ENCODE measurements at places on chromosomes 1 and 21.

GRCh38 chr1:44514673-44515072 is 109.6 kb downstream of the RNF220 start:
- no peak for DNase-seq

- no peak for DNase-seq
These were observed 82.0 kb upstream of the PTGFR start for GRCh38 chr1:78408810-78409209.

DNA sequence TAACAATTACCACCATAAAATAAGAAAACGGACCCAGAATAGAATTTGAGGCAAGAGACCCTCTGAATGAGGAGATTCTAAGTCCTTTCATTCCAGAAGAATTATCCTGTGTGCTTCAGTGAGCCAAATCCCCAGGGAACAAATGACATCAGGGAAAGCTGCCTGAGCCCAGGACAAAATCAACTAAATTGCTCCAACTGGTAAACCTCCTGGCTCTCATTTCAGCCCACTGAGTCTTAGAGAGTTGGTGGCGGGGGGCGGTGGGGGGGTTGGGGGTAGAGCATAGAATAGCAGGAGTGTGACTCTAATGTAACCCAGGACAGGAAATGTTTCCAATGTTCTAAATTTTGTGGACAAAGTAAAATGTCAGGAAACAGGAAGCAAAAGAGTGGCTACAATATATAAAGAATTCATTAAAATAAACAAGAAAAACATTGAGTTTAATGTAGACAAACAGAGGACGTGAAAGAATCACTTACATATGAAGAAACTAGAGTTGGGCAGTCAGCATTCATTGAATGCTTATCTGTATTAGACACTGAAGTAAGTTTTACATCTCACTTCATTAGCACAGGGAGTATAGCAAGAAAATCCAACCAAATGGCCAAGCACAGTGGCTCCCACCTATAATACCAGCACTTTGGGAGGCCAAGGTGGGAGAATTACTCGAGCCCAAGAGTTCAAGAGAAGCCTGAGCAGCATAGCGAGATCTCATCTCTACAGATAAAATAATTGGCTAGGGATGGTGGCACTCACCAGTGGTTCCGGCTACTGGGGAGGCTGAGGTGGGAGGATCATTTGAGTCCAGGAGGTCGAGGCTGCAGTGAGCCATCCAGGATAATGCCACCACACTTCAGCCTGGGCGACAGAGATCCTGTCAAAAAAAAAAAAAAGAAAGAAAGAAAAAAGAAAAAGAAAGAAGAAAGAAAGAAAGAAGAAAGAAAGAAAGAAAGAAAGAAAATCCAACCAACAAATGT is 75.1 kb downstream of the DHRS3 start:
- DNase-seq: no peak

DNA sequence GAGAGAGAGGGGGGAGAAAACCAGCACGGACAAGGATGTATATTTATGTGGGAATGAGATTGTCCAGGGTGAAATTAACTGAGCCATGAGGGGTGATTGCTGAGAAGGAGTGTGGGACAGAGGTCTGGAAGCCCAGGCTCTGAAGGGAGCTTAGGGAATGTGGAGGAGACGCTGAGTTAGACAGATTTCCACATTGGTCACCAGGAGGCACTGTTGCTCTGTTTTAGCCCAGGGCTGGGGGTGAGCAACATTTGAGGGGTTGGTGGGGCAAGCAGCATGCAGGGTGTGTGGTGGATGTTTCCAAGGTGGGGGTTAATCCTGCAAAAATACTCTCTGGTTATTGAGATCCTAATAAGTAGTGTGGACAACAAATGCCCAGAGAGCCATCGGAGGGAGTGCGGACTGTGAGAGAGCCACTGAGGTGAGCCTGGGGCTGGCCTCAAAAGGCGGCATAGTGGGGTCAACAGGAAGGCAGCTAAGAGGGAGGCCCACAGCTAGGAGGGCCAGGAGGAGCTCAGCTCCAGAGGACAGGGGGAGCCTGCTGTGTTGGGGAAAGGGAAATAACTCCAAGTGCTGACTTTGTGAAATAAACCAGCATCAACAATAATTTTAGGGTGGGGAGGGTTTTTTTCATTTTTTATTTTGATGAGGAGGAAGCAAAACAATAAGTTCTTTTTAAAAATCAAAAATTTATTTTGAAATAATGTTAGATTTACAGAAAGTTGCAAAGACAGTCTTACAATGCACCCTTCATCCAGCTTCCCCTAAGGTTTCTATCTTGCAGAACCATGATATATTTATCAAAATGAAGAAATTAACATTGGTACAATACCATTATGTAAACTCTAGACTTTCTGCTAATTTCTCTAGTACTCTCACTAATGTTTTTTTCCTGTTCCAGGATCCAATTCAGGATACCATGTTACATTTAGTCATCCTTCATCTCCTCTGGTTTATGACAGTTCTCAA is 82.8 kb upstream of the CD34 start:
- no peak for DNase-seq

- DNase-seq: peak; percentile 59
These were observed 289.5 kb upstream of the SGIP1 start for GRCh38 chr1:66244429-66244828.

DNA sequence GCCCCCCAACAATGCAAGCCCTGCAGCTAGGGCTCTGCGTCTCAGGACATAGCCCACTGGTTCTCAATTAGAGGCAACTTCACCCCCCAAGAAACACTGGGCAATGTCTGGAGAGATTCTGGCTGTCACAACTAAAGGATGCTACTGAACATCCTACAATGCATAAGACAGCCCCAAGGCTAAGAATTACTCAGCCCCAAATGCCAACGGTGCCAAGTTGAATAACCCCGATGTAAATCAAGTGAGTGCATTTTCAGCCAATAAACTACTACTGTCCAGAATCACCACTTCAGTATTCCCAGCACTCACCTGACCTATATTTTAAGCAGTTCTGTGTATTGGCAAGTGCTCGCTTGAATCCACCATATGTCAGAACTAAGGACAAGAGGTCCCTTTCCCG is 6.9 kb downstream of the RIPK4 start:
- no peak for DNase-seq

GRCh38 chr1:42335050-42335808 is at the start of gene FOXJ3:
FOXJ3 (minus strand) TSS chr1:42335235; CDS start chr1:42311093, 24,142 bp downstream.
- DNase-seq: peak; percentile 83

GRCh38 chr1:160048335-160048734 is 16.5 kb upstream of the PIGM start:
- DNase-seq: no peak

- DNase-seq: no peak
These were observed 54.7 kb upstream of the ARTN start for GRCh38 chr1:43878854-43879253.

DNA sequence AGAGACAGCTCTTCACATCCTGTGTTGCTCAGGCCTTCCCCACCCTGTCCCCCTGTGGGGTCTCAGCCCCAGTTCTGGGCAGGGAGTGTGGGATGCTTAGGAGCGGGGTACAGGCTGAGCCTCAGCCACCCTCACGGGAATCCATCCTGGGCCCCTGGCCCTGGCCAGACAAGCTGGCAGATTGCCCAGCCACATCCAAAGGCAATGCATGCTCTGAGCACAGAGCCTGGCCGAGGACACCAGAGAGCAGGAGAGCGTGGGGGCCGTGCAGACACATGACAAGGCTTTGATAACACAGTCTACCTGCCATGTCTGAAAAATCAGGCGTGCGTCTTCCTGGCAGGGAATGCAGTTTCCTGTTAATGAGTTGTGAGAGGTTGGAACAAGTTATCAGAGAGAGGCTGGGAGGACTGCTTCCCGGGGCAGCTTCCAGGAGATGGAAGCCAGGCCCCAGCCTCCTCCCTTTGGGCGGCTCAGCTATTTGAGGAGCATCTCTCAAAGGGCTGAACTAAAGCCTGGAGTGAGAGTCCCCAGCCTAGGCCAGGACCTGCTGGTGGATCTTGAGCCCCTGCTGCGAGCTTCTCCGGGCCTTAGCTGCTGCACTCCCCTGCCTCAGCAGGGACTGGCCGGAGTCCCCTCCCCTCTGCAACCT is 72.2 kb upstream of the SELENON start:
- peak; percentile 63 for DNase-seq

DNA sequence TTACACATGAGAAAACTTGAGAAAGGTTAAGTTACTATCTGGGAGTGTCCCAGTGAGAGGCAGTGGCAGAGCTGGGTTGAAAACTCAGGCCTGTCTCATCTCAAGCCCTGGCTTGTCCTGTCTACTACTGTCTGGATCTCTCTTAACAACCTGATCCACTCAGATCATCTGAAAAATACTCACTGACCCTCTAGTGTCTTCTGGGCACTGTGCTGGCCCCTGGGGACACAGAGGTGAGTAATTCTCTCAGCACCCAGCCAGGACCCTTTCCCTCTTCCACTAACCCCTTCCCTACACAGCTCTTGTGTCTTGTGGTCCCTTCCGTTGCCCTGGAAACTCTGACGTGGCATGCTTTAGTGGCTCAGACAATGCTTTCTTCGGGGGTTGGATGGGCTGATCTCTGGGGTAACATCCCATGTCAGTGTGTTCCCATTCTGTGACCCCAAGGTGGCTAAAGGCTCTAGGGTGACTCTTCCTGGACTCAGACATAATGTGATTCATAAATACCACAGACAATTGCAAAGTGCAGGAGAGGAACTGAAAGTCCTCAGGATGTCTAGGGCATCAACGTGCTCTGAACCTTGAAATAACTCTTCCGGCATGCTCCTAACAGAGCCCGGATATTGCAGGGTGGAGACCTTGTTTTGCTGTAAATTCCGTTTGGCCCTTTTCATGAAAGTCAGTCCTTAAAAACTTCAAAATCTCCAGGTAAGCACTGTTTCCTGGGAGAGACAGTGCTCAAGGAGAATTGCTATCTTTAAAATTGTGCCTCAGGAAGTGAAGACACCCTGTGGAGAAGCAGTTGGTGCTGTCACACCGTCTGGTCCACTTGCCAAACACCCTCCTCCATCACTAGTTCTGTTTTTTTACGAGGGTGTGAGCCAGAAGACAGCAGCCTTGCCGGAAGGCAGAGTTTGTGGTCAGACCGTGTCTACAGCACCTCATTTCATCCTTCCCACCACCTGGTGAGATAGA is 4.0 kb downstream of the SHISAL2A start:
- DNase-seq: no peak

DNA sequence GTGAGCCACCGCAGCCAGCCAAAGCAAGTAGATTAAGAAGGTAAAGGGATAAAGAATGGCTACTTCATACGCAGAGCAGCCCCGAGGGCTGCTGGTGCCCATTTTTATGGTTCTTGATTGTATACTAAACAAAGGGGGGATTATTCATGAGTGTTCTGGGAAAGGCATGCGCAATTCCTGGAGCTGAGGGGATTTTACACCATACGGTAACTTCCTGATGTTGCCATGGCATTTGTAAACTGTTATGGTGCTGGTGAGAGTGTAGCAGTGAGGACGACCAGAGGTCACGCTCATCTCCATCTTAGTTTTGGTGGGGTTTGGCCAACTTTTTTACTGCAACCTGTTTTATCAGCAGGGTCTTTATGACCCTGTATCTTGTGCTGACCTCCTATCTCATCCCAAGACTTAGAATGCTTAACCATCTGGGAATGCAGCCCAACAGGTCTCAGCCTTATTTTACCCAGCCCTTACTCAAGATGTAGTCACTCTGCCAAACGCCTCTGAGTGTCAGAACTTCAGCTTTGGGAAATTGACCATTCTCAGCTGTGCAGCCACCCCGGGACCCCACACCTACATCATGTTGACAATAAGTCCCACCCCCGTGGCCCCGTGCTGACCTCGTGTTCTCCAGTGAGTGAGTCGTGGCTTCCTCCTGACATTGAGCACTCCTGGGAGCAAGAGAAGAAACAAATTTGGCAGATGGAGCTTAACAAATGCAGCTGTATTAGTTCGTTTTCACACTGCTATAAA is 149.4 kb upstream of the COL6A1 start:
- DNase-seq: no peak
